ENCODE measurements at places on chromosomes 6 and 20. TPM values are rescaled to one million over a fixed set of nuclear protein-coding genes. Genes with fewer than 3 reads are reported as not detected.

DNA sequence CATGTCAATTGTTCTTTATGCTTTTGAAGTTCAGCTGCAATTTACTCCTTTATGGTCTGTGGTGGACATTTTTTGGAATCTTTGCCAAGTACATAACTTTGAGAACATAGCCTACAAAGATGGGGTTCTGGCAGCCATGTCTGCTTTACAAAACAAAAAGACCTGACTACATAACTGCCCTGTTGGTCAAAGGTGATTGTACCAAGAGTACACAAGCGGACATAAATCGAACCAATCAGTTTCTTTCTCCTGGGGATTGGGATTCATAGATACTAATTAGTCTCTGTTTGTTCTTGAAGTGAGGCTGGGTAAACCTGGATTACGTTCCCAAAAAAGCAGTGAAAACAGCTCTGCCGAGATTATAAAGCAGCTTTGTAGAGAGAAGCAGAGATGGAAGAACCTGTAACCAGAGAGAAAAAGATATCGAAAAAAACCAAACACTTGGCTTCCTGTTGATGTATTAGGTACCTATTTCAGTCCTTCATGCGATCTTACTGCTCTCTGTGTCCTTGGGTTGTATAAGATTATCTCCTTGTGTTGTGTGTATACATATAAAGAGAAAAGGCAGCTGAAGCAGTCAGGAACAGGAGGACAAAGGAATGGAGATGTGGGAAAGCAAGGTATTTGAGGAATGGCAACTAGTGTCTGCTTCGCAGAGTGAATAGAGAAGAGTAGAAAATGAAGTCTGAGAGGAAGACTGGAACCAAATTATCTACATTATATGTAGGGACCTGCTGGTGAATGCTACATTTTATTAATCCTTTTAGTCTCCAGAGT lies 2.7 kb upstream of the ZFAND3 start:
- no peak for DNase-seq

The FOXA2 gene
- not detected for total RNA-seq

The RAET1E gene
- total RNA-seq = not detected

DNA sequence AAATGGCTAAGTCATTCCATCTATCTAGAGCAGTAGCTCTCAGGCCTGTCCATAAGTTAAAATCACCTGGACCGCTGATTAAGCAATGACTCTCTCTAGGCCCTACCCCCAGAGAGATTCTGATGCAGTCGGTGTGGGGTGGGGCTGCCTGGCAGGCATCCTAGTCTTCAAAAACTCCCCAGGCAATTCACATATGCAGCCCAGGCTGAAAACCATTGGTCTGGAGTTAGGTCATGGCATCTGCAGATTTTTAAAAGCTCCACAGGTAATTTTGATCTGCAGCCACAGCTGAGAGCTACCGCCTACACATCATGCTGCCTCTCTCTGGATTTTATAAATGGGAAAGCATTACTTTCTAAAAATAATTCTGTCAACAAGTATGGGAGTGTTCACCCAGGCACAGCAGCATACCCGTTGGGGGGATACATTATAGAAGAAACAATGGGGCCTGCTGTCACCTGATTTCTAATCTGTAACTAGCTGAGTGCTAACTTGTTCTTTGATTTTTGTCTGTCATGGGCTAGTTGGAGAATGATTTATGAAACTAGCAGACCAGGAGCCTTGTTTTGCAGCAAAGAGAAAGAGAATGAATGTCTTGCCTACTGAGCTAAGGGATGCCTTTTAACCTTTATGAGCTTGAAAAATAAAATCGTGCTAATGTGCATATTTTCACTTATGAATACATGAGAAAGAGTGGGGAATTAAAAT lies 44.1 kb upstream of the ATXN1 start:
- no peak for DNase-seq

DNA sequence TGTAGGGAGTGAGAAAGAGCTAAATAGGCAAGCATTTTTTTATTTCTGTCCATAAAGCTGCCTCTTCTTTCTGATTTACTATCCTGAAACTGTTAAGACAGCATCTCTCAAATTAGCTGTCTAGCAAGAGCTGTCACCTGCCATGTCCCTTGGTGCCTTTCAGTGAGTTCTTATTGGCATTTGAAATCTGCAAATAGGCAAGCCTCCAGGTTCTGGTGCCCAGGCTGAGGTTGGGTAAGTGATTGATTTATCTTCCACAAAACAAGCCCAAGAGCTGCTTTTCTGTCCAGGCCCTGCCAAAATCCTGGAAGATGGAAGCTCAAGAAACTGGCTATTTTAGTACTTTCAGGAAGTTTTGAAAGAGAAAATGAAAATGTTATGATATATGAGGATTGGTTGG lies 22.4 kb downstream of the MANEA start:
- no peak for DNase-seq

GRCh38 chr6:109872968-109873545 lies 105.1 kb upstream of the GPR6 start:
- no peak for DNase-seq

The ZBTB24 gene
- 10.9 TPM for total RNA-seq

DNA sequence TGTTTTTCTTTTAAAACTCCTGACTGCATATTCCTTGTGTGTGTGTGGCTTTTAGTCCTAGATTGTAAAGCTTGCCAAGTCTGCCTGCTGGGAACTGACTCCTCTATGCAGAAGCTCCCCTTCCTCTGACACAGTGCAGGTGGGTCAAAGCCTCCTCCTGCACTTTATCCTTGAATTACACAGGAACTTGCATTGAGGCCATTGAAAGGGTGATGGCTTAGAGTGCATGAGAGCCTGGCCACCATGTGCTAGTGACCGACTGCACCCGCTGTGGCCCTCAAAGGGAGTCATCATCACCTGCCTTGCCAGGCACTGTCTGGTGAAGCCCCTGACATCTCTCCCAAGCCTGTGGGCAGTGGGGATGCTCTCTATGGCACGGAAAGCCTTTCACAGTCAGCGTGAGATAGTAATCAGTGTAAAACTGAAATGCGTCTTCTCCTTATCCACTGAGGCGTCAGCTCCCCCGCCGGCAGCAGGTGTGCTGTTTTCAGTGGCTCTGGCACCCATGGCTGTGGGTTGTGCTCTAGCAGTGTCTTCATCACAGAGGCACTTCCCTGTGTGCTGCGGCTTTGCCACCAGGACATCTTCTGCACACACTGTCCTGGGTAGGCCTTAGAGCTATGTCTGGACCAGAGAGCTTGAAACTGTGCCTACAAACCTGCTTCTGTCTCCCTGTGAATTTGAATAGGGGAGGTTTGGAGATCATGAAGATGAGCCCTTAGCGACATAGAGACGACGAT lies 87.9 kb downstream of the THBS2 start:
- no peak for DNase-seq

The MLN gene
- not detected for total RNA-seq

DNA sequence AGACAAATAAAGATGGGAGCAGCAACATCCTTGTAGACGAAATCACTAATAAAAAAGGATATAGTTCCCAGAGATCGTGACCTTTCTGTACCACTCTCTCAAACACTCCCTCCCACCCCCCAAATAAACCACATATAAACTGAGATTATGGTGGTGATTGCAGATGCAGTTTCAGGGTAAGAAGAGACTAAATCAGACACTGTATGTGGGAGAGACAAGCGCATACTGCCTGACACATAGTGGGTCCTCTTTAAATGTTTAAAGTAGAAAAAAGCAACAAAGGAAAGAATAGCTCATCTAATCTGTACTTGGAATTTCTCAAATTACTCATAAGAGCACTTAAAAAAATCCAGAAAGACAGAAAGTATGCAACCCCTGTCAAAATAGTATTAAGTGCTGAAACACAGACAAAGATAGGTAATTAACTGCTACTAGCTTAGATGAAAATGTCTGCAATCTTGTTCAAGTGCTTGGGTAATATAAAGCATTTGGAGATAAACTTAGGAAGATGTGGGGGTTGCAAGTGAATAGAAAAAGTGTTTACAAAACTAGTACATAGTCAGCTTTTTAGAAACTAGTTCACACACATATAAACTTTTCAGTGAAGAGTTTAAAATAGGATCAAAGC lies 151.6 kb downstream of the BACH2 start:
- DNase-seq = no peak

DNA sequence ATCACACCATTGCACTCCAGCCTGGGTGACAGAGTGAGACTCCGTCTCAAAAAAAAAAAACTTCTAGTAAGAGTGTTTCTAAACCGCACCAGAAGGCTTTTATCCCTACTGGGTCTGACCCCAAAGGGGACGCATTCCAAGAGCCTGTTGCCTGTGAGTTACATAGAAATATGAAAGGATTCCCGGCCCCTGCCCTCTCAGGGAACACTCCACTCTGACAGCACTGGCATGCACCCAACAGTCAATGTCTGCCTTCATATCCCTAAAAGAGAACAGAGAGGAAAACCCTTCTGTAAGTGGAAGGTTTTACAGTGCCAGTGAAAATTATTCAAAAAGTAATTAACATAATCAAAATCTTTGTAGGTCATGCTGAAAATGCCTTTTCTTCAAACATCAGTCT lies 117.1 kb upstream of the PTPRT start:
- no peak for DNase-seq

DNA sequence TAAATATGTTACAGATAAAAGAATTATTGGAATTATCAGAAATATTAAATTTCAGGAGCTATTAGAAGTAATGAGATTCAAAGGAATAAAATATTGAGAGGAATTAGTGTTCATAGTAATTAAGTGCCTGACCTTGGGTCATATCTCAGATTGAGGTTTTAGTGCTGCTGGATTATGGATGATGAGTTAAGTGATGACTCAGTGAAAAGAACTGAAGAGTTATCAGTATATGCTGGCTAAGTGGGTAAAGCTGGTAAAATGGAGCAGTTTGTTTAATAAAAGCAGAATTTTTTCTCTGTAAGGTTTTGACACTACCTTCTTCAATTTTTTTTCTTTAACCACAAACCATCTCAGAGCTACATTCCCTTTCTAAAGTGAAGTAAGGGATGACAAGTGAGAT lies 206.7 kb downstream of the MANEA start:
- DNase-seq = no peak

The TOX2 gene
- total RNA-seq = 2.2 TPM

DNA sequence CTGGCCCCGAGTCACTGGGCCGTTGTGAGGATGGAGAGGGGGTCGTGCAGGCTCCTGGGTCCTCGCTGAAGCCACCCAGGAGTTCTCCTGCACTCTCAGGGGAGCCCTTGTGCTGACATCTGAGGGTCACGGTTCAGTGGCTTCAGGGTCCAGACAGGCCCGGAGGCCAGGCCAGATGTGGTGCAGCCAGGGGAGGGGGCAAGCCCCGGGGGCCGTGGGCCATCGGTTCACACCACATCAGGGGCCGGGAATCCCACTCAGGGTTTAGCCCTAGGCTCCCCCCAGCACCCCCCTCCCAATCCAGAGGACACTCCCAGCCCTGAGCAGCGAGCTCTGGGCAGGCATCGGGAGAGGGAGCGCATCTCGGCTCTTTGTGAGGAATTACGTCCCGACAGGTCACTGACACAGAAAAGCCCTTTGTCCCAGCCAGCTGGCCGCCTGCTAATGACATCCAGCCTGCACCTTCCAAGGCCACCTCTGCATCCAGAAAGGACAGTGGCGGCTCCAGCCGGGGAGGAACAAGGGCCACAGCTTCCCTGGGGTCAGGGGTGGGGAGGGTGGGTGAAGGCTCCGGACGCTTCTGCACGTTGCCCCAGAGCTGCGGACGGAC lies 6.4 kb upstream of the CHRNA4 start:
- no peak for DNase-seq

DNA sequence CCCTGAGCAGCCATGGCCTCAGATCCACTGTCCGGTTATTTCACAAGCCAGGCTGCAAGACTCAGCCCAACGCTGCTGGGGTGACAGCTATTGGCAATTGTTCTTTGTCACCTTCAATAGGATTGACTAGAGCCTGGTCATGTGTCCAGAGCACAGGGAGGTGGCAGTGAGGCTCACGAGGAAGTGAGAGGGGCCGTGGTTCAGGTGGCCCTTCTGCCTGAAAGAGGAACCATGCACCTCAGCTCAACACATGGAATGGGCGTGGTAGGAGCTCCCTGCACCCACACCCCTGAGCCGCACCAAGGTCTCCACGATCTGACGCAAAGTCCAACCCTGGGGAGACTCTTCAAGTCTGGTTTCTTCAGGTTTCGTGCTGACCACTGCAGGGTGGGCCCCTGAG lies 184.8 kb upstream of the CDH4 start:
- DNase-seq = no peak

The DNAH8 gene
- 0.22 TPM for total RNA-seq

The MUC21 gene
- not detected for total RNA-seq

The LY86 gene
- total RNA-seq = 0.24 TPM

The KCNB1 gene
- total RNA-seq = not detected

GRCh38 chr6:16657768-16658167 lies 103.5 kb downstream of the ATXN1 start:
- no peak for DNase-seq

DNA sequence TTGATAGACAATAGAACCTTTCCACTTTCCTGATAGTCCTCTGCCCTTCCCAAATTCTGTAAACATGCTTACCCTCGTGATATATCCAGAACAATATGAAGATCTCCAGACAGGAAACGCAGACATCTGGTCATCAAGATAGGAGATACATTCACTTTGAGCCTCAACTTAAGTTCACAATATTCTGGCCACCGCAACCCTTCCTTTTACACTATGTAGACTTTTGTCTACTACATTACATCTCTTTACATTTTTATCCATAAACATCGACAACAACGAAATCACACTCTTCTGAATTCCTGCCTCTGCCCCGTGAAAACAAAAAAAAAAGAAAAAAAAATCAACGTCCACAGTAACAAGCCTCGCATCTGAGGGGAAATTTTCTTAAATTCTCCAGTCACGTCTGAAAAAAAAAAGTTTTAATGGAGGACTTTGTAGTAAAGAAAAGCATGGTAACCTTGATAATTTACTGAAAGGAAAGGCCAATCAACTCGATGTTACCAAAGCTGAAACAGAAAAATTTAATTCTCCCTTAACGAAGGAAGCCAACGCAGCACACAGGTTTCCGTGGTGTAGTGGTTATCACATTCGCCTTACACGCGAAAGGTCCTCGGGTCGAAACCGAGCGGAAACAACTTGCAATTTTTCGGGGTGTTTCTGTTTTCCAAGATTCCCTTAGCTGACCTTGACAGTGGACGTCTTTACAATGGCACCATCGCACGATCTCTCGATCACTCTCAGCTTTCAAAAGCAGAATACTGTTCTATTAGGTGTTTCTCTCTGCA lies 21.8 kb downstream of the POM121L2 start:
- DNase-seq = no peak

The MYBL2 gene
- total RNA-seq = 80.3 TPM

- no peak for DNase-seq
These were observed 16.8 kb downstream of the IL22RA2 start for GRCh38 chr6:137156650-137157049.

DNA sequence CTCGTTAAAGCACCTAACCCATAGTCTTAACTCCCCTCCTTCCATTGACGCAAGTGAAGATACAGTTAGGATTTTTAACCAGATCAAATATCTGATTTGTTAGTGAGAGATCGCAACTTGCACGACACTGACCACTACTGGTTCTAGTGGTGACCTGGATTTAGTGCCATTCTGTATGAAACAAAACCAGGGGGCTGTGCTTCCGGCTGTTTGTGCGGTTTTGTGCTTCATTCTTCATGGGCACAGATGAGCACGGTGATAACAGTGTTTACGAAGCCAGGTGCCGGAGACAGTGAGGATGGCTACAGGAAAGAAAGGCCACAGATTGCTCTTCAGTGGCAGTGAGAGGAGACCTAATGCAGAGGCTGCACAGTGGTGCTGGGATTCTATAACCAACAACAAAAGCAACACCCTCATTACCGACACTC lies 75.5 kb downstream of the NOL4L start:
- peak; percentile 80 for DNase-seq

All from activated CD4-positive, alpha-beta memory T cell treated with anti-CD3 and anti-CD28 coated beads for 36 hours (primary cell).